MCF 10A (cell line): ENCODE measurements at places on chromosomes 4 and X. TPM values are rescaled to one million over a fixed set of nuclear protein-coding genes. Genes with fewer than 3 reads are reported as not detected.

- H3K27me3 ChIP-seq: peaks cover 39% of the 10 kb centered on the region
- no peak overlapping the region for H3K27ac ChIP-seq
- no peak for DNase-seq
- H3K4me1 ChIP-seq: peaks cover 12% of the 10 kb centered on the region
- H3K4me3 ChIP-seq: no peak overlapping the region
Measured at GRCh38 chrX:20383477-20383876, 116.8 kb upstream of the RPS6KA3 start.

CACNA1F gene
- total RNA-seq: not detected in 2 replicates

DNA sequence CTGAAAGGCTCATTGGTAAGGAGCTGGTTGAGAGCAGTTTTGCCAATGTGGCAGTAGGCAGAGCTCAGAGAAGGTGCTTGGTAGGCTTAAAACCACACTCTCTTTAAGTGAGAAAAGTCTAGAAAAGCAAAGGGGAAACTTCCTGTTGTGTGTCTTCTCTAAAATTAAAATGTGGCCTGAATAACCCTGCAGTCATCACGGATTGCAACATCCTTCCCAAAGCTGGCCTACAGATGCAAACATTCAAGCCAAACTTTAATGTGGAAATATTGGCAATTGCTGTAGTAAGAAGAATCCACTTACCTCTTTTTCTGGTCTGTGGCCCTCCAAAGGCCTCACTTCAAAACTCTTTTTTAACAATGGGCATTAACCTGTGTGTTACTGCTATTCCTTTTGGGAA lies 348.5 kb downstream of the OPHN1 start:
- no peaks in the 10 kb centered on the region for H3K36me3 ChIP-seq
- peak; percentile 27 for DNase-seq
- no peaks in the 10 kb centered on the region for H3K27me3 ChIP-seq
- no peak overlapping the region for H3K4me3 ChIP-seq

GRCh38 chr4:139794158-139794954 lies 128.7 kb downstream of the MGST2 start:
- no peaks in the 10 kb centered on the region for H3K36me3 ChIP-seq
- no peak for DNase-seq
- H3K4me3 ChIP-seq: no peak overlapping the region
- no peaks in the 10 kb centered on the region for H3K27me3 ChIP-seq
- no peaks in the 10 kb centered on the region for H3K4me1 ChIP-seq

ITGB1BP2 gene
- 1.4 and 2.6 TPM in 2 replicates for total RNA-seq

- peaks cover 5% of the 10 kb centered on the region for H3K4me1 ChIP-seq
- no peaks in the 10 kb centered on the region for H3K36me3 ChIP-seq
- H3K27me3 ChIP-seq: peaks cover 35% of the 10 kb centered on the region
- peak overlapping the region; percentile 13 for H3K27ac ChIP-seq
Measured at GRCh38 chrX:135000516-135000915, 9.7 kb downstream of the SMIM10 start.

SPP1 gene
- not detected in 2 replicates for total RNA-seq

PAGE2B gene
- not detected in 2 replicates for total RNA-seq

GRCh38 chr4:5870701-5871100 lies 22.2 kb downstream of the CRMP1 start:
- no peak overlapping the region for H3K27ac ChIP-seq
- no peaks in the 10 kb centered on the region for H3K4me1 ChIP-seq
- DNase-seq: no peak

- H3K4me1 ChIP-seq: peaks cover 23% of the 10 kb centered on the region
- H3K36me3 ChIP-seq: no peaks in the 10 kb centered on the region
- no peak overlapping the region for H3K4me3 ChIP-seq
Measured at GRCh38 chr4:23876418-23877089, 13.3 kb downstream of the PPARGC1A start.

FHIP1A gene
- 14.8 and 19.8 TPM in 2 replicates for total RNA-seq

GRCh38 chrX:78574306-78574705 lies 84.8 kb downstream of the RTL3 start:
- no peak overlapping the region for H3K4me3 ChIP-seq
- no peaks in the 10 kb centered on the region for H3K36me3 ChIP-seq
- no peak overlapping the region for H3K27ac ChIP-seq
- no peaks in the 10 kb centered on the region for H3K4me1 ChIP-seq
- no peak for DNase-seq

CCNI gene
- total RNA-seq: 297 and 368 TPM in 2 replicates

DNA sequence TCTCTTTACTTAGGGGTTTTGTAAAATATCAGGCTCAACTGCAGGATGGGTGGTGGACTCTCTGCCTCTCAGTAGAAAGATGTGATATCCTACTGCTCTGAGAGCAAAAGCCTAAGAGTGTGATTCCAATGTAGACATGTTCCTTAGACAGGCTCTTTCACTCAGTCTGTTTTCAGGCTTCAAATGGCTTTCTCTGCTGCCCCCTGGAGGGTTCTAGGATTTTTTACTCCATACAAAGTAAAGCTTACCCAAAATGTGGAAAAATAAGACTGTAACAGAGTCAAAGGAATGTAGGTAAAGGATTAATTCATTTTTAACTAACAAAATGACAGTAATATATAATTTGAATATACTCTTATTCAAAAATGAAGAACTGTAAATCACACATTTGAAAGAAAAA lies 32.1 kb downstream of the ZGRF1 start:
- DNase-seq: peak; percentile 66
- H3K36me3 ChIP-seq: no peaks in the 10 kb centered on the region
- H3K4me3 ChIP-seq: no peak overlapping the region
- no peaks in the 10 kb centered on the region for H3K27me3 ChIP-seq
- no peak overlapping the region for H3K27ac ChIP-seq

- H3K36me3 ChIP-seq: peaks cover 26% of the 10 kb centered on the region
- DNase-seq: no peak
- no peaks in the 10 kb centered on the region for H3K27me3 ChIP-seq
- no peaks in the 10 kb centered on the region for H3K4me1 ChIP-seq
- H3K27ac ChIP-seq: no peak overlapping the region
- no peak overlapping the region for H3K4me3 ChIP-seq
Measured at GRCh38 chr4:119493886-119494285, 134.7 kb downstream of the PDE5A start.

DNA sequence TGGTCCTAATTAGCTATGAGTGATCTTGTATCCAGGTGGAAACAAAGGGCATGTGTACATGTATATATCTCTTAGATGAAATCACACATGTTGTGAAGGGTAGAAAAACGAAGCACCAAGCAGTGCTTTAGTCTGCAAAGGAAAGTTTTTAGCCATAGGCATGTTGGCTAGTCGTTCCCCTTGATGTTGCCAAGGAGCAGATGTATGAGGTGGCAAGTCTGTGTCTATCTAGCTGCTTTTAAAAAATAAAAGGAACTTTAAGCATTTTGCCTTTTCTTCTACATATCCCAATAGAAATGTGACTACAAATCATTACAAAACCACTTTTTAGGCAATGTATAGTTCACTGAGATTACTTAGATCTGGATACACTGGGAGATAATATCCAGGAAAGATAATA lies 63.1 kb downstream of the NSUN7 start:
- DNase-seq: no peak
- no peak overlapping the region for H3K4me3 ChIP-seq
- H3K27me3 ChIP-seq: no peaks in the 10 kb centered on the region

GRCh38 chr4:2066571-2067445 lies 7.7 kb downstream of the NAT8L start:
- H3K27ac ChIP-seq: no peak overlapping the region
- H3K4me3 ChIP-seq: no peak overlapping the region
- H3K4me1 ChIP-seq: no peaks in the 10 kb centered on the region
- DNase-seq: no peak

DNA sequence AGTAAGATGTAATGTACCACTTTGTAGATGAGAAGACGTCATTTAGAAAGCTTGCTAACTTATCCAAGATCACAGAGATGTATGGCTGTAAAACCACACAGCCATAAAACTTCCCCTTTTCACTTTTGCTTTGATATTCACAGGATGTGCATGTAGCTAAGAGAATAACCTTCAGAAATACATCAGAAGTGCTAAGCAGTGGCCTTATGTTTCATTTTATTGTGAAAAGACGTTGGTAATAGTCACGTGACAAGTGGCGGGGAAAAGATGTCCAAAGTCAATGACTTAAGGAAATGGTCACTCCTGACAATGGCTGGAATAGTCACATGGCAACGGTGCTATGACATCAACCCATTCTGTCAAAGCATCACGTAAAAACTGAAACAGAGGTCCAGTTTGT lies 12.9 kb upstream of the WDR17 start:
- H3K36me3 ChIP-seq: no peaks in the 10 kb centered on the region
- H3K27me3 ChIP-seq: no peaks in the 10 kb centered on the region
- H3K4me1 ChIP-seq: no peaks in the 10 kb centered on the region
- DNase-seq: no peak

DNA sequence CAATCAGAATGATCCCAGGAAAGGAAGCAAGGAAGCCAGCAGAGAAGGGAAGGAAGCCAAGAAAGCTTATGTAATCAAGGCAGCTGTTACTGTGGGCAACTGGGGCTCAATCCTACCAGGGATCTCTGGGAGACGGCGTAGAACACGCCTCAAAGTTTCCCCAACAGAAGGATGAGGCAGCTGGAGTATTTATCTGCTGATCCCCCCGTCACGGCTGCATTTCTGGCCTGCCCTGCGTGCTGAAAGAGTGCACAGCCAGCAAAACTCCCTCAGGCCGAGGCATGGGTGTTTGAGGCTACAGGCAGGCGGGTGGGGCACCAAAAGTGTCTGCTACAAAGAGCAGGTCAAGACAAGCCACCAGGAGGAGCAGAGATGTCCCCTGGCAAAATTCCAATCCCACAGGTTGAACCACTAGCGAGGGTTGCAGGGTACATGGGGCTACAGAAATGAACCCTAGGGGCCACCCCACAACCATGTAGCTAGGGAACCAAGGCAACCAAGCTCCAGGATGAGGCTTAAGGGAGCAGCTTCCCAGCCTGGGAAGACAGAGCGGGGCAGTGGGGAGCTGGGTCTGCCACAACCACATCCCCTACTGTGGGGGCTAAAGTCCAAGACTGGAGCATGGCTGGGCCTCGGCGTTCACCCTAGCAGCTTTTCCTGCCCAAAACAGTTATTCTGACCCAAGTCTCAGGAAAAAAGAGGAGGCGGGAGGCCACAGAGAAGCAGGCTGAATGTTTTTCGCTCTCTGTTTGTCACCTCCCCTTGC lies 113.4 kb downstream of the BCOR start:
- peaks cover 15% of the 10 kb centered on the region for H3K4me1 ChIP-seq
- no peaks in the 10 kb centered on the region for H3K36me3 ChIP-seq
- H3K4me3 ChIP-seq: no peak overlapping the region
- H3K27ac ChIP-seq: no peak overlapping the region
- peak; percentile 65 for DNase-seq

GRCh38 chr4:182276210-182277109 lies 33.3 kb downstream of the TENM3 start:
- H3K27me3 ChIP-seq: no peaks in the 10 kb centered on the region
- H3K4me3 ChIP-seq: no peak overlapping the region
- DNase-seq: no peak
- H3K27ac ChIP-seq: no peak overlapping the region
- H3K36me3 ChIP-seq: no peaks in the 10 kb centered on the region
- no peaks in the 10 kb centered on the region for H3K4me1 ChIP-seq

GRCh38 chr4:62342346-62342745 lies 1142.2 kb downstream of the ADGRL3 start:
- no peaks in the 10 kb centered on the region for H3K36me3 ChIP-seq
- no peak overlapping the region for H3K4me3 ChIP-seq
- no peaks in the 10 kb centered on the region for H3K4me1 ChIP-seq

MGAT4D gene
- total RNA-seq: not detected in 2 replicates

GRCh38 chrX:23100826-23101225 lies 101.1 kb downstream of the DDX53 start:
- H3K4me1 ChIP-seq: no peaks in the 10 kb centered on the region
- no peak overlapping the region for H3K4me3 ChIP-seq
- H3K36me3 ChIP-seq: no peaks in the 10 kb centered on the region
- no peak for DNase-seq
- no peak overlapping the region for H3K27ac ChIP-seq
- H3K27me3 ChIP-seq: no peaks in the 10 kb centered on the region

GRCh38 chrX:99242001-99242400 lies 1168.1 kb downstream of the PCDH19 start:
- H3K4me1 ChIP-seq: no peaks in the 10 kb centered on the region
- no peak overlapping the region for H3K27ac ChIP-seq
- H3K36me3 ChIP-seq: no peaks in the 10 kb centered on the region
- no peak overlapping the region for H3K4me3 ChIP-seq
- H3K27me3 ChIP-seq: peaks cover 12% of the 10 kb centered on the region
- no peak for DNase-seq

ABLIM2 gene
- 5.3 and 5.4 TPM in 2 replicates for total RNA-seq

- H3K36me3 ChIP-seq: no peaks in the 10 kb centered on the region
- no peaks in the 10 kb centered on the region for H3K27me3 ChIP-seq
- peaks cover 5% of the 10 kb centered on the region for H3K4me1 ChIP-seq
- DNase-seq: no peak
Measured at GRCh38 chr4:31009926-31010325, 289.8 kb downstream of the PCDH7 start.

ARHGEF6 gene
- total RNA-seq: 0.35 and 0.47 TPM in 2 replicates

SHROOM4 gene
- total RNA-seq: 0.12 TPM in 1 of 2 replicates, not detected in the other

G3BP2 gene
- 179 and 231 TPM in 2 replicates for total RNA-seq

DNA sequence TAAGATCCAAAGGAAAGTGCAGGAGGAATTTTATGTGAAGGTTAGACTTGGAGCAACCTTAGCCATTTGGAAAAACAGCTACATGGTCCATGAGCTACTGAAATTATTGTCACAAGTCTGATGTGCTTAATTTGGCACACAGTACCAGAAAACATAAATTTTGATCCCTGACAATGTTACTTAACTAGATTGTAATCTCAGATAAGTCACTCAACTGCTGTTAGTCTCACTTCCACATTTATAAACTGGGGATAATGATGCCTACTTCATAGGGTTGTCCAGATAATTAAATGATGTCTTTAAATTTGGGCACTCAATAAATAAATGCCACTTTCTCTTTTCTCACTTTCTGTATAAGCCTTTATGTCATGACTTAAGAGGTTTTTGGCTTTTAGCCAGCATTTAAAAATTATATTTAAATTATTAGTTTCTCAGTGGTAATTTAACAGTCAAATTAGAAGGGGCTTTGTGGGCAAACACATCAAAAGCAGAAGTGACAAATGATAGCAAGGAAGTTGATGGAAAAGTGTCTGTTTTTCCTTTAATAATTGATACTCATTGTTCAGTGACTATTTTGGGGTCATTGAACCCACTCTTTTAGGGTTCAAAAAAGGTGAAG lies 58.3 kb downstream of the PAQR3 start:
- no peaks in the 10 kb centered on the region for H3K27me3 ChIP-seq
- peaks cover 5% of the 10 kb centered on the region for H3K4me1 ChIP-seq
- H3K4me3 ChIP-seq: no peak overlapping the region
- no peak for DNase-seq
- H3K27ac ChIP-seq: no peak overlapping the region

DNA sequence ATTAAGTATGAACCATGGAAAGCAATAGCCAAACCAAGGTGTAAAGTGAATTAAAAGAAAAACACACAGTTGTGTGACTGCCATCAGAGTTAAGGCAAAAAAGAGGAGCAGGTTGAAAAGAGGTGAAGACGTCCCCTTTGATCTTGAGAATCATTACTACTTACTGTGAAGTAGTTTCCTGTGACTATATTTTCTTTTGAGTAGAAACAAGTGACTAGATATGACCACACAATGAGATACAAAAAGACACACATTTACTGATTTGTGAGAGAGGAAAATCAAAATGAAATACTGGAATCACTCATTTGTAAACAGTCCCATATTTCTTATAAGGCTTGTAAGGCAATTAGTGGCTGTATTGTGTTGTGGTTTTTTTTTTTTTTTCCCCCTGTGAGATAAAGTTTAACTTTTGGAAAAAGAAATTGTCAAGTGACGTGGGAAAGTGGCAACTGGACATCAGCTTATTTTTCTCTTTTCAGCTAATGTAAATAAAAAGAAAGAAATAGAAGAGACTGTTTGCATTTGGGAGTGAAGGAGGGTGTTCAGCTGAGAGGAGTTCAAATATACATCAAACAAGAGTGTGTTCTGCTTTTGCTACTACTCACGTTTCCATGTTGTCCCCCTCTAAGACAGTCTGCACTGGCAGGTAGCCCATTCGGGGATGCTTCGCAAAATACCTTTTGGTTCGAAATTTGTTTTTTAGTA lies 106.4 kb upstream of the FTHL17 start:
- no peak overlapping the region for H3K4me3 ChIP-seq
- H3K27ac ChIP-seq: no peak overlapping the region

MAGEA8 gene
- total RNA-seq: not detected in 2 replicates

SPIN2A gene
- 0.44 and 0.91 TPM in 2 replicates for total RNA-seq
